ENCODE measurements at places on chromosomes 2 and 18.

DNA sequence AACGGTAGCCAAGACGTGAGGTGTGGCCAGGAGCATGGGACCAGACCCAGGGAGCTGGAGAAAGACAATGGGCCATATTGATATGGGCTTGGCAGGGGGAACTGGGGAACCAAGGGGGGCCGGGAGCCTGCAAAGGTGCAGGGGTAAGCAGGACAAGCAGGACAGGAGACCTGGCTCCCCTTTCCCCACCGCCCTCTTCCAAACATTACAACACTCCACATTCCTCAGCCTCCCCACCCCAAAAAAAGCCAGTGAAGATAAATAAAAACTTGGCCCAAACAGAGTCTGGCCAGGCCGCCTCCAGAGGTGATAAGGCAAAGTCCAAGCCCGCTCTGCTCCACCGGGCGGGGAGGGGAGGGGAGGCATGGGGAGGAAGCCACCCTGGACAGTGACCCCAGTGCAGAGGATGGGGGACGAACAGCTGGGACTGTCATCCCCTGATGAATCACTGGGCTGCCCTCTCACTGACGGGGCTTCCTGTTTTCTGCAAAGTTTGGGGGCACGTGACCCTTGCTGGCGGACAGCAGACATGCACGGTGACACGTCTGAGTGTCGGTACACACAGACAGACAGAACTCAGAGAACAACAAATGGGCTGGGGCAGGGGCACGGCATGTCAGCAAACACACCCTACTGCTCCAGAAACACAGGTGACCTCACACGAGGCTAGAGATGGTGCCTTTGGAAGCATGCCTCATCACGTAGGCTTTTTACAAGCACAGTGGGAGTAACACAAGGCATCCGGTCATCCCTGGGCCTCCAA, 100.2 kb downstream of the TNS1 start:
- DNase-seq = no peak

- DNase-seq = no peak
These were observed 8.7 kb downstream of the MAL start for GRCh38 chr2:95034221-95034620.

DNA sequence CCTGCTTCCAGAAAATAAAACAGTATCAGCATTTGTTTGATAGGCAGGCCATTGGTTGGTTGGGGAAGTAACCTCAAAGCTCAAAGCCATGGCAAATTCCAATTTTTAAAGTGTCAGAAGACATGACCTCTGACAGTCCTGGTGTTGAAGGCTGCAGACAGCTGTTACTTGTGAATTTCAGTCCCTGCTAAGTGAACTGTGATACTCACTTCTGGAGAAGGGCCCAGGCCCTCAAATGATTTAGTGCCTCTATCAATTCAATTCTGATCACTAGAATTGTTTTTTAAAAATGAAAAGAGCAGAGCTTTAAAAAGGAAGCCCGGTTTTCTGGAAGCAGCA, 23.1 kb downstream of the MRPL44 start:
- no peak for DNase-seq

DNA sequence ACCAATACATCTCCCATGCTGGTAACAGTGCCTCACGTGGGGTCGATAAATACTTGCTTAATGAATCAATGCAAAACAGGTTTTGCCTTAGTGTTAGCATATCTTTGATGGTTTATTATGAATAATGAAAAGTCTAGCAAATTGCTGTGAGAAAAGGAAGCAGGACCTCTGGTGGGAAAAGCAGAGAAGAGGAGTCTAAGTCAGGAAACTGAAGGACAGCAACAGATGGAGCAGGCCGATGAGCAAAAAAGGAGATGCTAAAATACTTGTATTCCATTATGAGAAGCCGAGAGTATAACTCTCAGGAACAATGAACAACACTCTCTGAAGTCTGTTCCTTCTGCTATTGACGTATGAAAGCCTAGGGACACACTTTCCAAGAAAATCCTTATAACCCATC, 555.2 kb upstream of the KLHL29 start:
- DNase-seq = no peak

DNA sequence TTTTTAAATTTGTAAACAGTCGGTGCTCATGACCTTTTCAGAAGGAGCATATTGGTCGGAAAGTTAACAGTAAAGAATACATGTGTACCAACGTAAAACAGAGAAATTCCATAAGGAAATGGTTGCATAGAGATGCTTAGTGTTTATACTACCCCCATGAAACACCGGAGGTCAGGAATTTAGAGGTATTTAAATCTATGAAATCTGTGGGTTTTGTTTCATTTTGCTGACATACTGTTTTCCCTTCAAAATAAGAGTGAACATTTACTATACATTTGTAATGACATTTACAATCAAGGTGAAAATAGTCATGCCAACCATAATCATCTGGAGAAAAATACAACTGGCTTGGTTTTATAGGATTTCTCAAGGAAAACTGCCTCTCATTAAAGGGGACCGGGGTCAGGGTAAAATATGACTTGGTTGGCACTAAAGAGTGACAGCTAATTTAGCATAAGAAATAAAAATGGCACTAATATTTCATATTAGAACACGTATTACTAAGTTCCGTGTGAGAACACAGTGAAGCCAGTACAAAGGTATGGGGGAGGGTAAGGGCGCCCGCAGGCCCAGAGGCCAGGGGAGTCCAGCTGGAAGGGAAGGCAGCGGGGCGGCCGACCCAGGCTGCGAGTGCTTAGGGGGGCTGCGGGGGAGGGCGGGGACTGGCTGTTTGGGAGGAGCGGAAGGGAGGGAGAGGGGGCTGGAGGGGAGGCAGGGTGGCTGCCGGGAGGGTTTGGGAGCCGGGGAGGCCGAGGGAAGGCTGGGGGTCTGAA, 1.1 kb upstream of the RNU4ATAC start:
- peak; percentile 58 for DNase-seq

GRCh38 chr18:10687161-10687925, 161.5 kb downstream of the NAPG start:
- DNase-seq = no peak

GRCh38 chr2:191983591-191983990, 136.7 kb upstream of the CAVIN2 start:
- no peak for DNase-seq

- DNase-seq = no peak
These were observed 221.6 kb downstream of the RAD51AP2 start for GRCh38 chr2:17296686-17297085.

Data from NCI-H1436 (cell line).